ENCODE measurements at places on chromosomes 1 and 21.

DNA sequence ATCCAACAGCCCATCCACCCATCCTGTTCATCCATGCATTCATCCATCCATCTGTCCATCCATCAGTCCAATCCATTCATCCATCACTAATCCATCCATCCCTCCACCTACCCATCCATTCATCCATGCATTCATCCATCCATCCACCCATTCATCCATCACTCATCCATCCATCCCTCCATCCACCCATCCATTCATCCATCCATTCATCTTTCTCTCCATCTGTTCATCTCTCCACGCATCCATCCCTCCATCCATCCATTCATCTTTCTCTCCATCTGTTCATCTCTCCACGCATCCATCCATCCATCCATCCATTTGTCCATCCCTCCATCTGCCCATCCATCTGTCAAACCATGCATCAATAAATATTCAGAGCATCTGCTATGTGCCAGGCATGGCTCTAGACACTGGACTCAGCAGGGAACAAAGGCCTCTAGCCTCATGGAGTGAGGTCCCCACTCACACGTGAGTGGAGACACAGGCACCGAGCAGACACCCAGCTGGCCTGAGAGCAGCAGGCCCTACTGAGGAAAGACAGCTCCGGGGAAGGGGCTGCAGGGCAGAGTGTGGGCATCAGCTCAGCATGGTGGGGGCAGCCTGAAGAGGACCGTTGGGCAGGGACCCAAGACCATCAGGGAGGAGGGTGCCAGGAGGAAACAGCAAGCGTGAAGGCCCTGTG, 9.6 kb downstream of the KRTAP10-1 start:
- DNase-seq, result no peak

GRCh38 chr1:186518822-186519381, 58.0 kb upstream of the PDC start:
- no peak for DNase-seq

DNA sequence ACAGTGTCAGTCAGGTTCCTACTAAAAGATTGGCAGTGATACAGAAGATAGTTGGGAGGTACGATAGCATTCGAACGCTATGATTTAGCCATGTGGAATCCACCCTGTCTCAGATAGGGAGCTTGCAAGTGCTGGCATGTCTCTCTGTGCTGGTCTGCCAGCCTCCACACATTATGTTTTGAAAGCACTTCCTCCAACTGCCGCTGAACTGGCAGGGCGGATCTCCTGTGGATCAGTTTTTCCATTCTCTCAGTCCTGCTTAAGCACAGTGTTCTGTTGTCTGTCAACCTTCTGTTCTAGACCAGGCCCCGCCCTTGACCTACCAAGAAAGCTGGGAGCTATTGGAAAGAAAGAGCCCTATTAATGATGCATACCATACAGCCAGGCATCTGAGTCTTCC, 65.5 kb upstream of the PALMD start:
- no peak for DNase-seq

GRCh38 chr21:44549525-44550211, 1.6 kb downstream of the KRTAP10-2 start:
- no peak for DNase-seq

DNA sequence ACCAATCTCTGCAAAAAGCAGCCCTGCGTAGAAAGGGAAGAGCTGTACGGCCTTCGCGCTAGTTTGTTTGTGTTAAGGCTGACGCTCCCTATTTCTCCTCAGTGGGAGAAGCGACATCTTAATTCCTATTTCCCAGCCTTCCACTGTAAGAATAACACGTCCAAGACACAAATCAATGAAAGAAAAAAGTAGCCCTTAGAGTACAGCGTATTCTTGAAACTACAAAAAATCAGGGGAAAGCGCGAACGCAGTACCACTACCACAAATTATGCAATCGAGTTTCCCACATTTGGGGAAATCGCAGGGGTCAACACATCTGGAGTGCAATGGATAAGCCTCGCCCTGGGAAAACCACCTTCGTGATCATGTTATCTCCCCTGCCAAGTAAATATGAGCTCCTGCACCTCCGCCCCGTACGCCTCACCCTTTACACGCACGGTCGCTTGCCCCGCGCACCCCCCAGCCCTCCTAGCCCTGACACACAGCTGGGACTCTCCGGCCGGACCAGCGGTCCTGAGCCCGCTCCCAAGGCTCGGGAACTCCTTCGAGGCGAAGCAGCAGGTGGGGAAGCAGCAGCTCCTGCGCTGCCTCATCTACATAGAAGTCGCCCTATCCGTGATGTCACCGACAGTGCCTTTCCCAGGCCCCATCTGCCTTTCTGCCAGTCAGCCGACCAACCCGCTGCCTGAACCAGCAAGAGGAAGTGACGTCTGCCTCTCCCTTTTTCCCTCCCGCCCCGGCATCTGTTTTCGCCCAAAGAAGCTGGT, 94.7 kb downstream of the PPIAL4G start:
- DNase-seq, result peak; percentile 85

- no peak for DNase-seq
Observed at GRCh38 chr1:85351202-85351828, 74.9 kb upstream of the BCL10 start.

GRCh38 chr1:38093569-38094520, 47.3 kb upstream of the POU3F1 start:
- no peak for DNase-seq

- no peak for DNase-seq
Observed at GRCh38 chr1:13583966-13584791, 547 bp downstream of the PDPN start.

GRCh38 chr1:196148367-196148970, 459.8 kb downstream of the KCNT2 start:
- peak; percentile 8 for DNase-seq

DNA sequence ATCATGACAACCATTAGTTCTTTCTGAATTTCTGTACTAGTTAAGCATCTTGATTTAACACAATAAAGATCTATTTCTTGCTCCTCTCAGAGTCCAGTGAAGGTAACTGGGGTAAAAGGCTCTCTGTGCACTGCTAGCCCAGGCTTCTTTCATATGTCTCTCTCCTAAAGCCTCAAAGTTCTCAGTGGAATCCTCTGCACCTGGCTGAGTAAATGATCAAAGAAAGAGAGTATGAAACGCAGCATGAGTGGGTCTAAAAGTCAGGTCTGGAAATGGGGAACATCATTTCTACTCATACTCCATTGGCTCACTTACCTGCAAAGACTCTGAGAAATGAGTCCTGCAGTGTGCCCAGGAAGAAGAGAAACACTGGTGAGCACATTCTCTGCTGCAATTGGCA, 418.5 kb downstream of the PTPRC start:
- DNase-seq, result no peak

DNA sequence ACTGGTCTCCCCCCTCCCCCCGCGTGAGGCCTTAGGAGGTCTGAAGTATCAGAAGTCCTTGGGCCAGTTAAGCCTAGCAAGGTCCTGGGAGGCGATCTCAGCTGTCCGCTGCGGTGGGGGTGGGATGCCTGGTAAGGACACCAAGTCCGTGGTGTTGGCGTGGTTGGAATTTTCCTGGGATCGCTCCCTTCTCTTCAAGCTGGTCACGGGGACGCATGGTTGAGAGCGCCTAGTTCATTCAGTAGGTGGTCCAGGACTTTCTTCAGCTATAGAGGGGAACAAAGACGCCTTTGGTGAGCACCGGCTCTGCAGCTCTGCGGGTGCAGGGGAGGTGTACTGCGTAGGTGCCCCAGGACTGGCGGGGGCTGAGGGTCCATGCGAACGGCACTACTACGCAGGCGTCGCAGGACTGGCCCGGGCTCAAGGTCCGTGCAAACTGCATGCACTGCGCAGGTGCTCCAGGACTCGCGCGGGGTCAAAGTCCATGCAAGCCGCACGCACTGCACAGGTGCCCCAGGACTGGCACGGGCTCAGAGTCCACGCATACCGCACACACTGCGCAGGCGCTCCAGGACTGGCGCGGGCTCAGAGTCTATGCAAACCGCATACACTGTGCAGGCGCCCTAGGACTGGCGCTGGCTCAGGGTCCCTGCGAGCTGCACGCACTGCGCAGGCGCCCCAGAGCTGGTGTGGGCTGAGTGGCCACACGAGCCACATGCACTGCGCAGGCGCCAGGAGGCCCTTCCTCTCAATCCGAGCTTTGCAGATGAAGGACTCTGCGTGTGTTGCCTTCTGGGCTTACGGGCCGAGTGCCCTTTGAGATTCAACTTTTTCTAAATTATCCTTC, 36.6 kb upstream of the HMGN1 start:
- DNase-seq, result peak; percentile 17

DNA sequence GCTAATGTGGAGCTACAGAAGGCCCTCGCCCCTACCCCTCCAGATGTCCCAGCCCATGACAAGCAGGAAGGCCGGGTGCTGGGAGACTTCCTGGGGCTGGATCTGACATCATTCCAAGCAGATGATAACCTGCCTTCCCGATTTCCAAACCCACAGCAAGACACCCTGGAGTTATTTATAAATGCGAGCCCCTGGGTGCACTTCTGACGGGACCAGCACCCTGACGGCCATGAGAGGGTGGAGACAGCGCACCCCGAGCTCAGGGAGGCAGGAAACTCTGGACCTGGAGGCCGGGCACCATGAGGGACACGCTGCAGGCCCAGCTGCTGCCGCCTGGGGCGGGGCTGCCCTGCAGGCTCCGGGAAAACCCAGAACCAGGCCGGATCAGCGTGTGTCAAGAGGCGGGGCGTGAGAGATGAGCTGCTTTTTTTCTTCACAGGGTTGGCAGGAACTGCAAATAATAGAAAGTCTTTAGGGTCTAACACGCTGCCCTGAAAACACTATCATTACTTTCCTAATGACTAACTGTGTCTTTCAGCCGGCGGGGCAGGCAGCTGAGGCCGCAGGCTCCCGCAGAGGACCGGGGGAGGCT, 2.5 kb upstream of the PCBP3 start:
- no peak for DNase-seq

- no peak for DNase-seq
Observed at GRCh38 chr21:41451753-41452676, 26.0 kb downstream of the MX1 start.

DNA sequence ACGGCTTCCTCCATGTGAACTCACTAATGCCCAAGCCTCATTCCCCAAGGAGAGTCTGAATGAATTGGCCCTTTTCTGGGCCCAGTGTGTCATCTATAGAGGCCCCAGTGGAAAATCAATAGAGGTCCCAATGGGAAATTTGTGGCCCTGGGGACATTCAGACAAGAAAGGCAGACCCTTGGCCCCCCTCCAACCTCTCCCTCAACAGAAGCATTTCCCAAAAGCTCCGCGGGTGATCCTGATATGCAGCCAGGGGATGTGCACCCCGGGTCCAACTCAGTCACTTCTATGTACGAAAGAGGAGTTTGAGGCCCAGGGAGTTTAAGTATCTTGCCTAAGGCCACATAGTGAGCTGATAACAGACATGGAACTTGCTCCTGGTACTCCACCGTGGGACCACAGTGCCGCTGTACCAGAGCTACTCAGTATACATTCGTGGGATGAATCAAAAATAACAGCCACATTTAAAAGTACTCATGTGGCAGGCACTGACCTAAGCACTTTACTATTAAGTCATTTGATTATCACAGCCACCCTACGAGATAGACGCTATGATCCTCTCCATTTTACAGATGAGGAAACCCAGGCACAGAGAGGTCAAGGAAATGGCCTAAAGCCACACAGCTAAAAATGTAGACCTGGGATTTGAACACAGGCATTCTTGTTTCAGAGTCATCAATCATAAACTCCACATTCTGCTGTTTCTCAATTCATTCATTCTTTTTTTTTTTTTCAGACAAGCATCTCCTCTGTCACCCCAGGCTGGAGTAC, 8.5 kb downstream of the EPHA2 start:
- DNase-seq, result no peak

- DNase-seq, result no peak
Observed at GRCh38 chr1:97685360-97685759, 235.5 kb downstream of the DPYD start.

DNA sequence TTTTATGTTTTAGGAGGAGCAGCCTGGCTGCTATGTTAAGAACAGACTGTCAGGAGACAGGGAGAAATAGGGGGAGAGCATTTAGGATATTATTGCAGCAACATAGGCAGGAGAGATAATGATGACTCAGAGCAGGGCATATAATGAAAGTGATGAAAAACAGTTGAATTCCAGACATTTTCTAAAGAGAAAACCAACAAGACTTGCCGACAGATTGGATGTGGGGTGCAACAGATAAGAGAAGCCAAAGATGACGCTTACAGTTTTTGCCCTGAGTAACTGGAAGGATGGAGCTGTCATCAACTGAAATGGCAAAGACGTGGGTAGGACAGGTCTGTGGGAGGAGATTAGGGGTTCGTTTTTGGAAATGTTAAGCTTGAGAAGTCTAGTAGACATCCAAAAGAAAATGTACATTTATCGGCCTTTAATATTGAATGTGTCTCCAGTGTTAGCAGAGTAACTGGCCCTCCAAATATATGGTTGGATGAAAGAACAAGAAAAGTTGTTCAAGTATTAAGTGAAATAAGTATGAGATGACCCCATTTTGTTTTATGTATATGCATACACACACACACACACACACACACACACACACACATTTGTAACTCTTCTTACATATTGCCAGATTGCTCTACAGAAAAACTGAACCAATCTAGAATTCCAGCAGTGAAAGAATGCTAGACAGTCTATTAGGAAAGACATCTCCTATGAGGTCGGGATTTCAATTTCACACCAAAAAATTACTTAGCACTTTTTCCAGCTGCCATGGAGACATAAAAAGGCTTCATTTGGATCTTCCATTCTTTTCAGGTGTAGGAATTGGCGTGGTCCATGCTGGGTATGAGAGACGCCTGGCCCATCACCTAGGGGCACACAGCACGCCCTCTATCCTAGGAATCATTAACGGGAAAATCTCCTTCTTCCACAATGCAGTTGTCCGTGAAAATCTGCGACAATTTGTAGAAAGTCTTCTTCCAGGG, 17.2 kb downstream of the DNAJC16 start:
- DNase-seq, result no peak

- no peak for DNase-seq
Observed at GRCh38 chr1:172699695-172700227, 40.9 kb downstream of the FASLG start.

GRCh38 chr21:46048926-46049889, 48.7 kb upstream of the COL6A2 start:
- DNase-seq, result no peak

GRCh38 chr1:183872403-183872802, 67.5 kb downstream of the RGL1 start:
- DNase-seq, result no peak

- DNase-seq, result no peak
Observed at GRCh38 chr1:180525715-180526039, 23.3 kb upstream of the ACBD6 start.

GRCh38 chr1:245180496-245181157, 25.8 kb downstream of the KIF26B start:
- DNase-seq, result no peak

GRCh38 chr1:27383039-27383605, at the start of gene CD164L2:
CD164L2 (minus strand) TSS chr1:27383333; CDS start chr1:27383239, 94 bp downstream.
- peak; percentile 28 for DNase-seq

DNA sequence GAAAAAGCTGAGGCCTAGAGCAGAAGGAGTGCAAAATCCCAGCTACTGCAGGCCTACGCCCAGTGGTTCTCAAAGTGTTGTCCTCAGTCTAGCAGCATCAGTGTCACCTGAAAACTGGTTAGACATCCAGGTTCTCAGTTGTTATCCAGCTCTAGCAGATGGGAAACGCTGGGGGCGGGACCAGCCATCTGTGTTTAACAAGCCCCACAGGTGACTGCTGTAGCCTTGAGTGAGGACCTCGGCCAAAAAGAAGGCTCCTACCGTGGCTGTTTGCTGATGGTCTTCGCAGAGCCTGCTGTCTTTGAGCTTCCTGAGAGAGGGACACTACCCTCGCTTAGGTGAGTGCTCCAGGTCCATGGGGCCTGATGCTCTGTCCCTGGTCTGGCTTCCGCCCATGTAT, 69.7 kb downstream of the LRRN2 start:
- no peak for DNase-seq

Measured in central memory CD4-positive, alpha-beta T cell (primary cell).